ENCODE measurements at places on chromosomes 11 and 22.

GRCh38 chr22:48942698-48943566 lies 884.7 kb downstream of the BRD1 start:
- DNase-seq = no peak

GRCh38 chr22:31748490-31748889 lies 1.4 kb downstream of the PRR14L start:
- DNase-seq = no peak

DNA sequence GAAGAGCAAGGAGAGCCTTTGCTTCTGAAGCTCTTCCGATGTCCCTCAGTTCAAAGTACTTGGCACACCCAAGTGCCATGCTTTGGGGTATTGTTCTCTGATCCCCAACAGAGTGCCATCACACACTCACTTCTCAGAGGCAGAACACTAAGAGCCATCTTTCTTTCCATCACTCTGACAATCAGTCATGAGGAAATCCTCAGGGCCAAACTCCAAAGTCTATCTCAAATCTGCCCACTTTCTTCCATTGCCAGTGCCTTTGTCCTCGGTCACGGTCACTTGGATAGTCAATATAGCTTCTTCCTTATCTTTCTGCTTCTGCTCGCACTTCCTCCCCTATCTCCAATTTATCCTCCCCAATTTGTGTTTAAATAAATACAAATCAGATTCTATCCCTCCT lies 90.9 kb downstream of the ENTHD1 start:
- DNase-seq = no peak

- DNase-seq = no peak
Observed at GRCh38 chr11:130213979-130214281, 54.3 kb downstream of the ST14 start.

- no peak for DNase-seq
Observed at GRCh38 chr11:17472467-17472866, 4.2 kb downstream of the ABCC8 start.

GRCh38 chr11:45321669-45322068 lies 35.5 kb upstream of the SYT13 start:
- DNase-seq = no peak

DNA sequence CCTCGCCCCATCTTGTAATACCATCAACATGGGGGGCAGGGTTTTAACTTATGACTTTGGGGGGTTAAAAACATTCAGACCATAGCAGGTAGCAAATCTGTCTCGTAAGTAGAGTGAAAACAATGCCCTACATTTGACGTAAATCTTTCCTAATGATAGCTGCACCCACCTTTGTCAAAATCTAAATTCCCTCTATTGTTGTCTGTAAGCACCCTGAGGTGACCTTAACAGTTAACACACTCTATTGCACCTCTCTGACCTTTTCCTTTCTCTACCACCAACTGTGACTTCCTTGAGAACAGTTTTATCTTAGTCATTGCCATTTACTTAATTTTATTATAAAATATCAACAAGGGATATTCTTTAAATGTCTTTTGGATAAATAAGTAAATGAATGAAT lies 1024.9 kb upstream of the CNTN5 start:
- no peak for DNase-seq

- no peak for DNase-seq
Observed at GRCh38 chr11:31397239-31397834, 27.7 kb downstream of the DNAJC24 start.
